ENCODE measurements at places on chromosomes 13 and 19.
A peak's percentile ranks its signal among the peaks of the same experiment; 100 is the strongest.

DNA sequence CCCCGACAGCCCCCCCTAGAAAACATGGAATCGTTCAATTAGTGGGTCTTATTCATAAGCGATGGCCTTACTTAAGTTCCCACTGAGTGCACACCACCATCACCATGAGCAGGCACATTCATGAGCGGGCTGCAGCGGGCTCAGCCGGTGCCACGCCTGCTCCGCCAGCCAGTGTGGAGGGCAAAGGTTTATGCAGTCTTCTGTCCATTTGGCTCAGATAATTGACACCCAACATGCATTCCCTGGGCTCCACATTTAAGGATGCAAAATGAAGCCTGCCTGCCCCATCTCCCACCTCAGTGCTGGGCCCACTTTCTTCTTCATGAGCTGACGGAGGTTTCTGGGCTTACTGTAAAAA lies 12.1 kb downstream of the C19orf12 start:
- DNase-seq, result no peak

GRCh38 chr13:53041968-53042516 lies 13.4 kb downstream of the OLFM4 start:
- no peak for DNase-seq

DNA sequence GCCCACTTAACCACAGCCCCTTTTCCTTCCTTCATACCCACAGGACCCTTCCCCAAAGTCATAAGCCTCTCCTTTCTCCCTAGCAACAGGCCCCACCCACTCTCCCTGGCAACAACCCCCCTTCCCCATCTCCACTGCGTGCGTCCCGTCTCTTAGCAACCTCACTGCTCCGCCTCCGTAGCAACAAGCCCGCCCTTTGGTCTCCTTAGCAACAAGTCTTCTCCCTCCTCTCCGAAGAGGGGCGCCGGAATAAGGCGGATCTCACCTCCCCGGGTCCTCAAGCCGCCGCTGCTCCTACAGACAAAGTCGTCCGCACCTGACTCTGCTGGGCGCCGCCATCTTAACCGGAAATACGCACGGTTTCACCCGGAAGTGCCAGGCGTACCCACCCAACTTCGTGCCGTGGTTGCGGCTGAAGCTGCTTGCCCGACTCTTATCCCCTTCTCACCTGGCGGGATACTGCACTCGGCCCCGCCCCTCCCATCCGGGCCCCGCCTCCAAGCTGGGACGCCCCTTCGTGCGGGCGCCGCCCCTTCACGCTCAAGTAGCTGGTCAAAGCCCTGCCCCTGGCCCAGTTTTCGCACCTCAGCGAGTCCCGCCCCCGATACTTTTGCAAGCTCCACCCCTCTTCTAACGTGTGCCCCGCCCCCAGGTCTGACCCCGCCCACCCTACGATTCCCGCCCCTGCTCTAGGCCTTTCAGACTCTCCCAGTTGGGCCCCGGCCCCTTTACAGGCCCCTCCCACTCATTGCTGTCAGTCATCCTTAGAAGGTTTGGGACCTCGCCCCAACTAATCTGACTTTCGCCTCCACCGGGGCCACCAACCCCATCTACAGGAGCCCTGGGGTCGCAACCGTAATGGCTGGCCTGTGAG lies at the start of gene HSPBP1:
Gene HSPBP1, minus strand, starts transcription at position 341 of the 874 bp plus-strand sequence. CDS start 502 bp downstream, outside the sequence.
- DNase-seq, result peak; percentile 96

DNA sequence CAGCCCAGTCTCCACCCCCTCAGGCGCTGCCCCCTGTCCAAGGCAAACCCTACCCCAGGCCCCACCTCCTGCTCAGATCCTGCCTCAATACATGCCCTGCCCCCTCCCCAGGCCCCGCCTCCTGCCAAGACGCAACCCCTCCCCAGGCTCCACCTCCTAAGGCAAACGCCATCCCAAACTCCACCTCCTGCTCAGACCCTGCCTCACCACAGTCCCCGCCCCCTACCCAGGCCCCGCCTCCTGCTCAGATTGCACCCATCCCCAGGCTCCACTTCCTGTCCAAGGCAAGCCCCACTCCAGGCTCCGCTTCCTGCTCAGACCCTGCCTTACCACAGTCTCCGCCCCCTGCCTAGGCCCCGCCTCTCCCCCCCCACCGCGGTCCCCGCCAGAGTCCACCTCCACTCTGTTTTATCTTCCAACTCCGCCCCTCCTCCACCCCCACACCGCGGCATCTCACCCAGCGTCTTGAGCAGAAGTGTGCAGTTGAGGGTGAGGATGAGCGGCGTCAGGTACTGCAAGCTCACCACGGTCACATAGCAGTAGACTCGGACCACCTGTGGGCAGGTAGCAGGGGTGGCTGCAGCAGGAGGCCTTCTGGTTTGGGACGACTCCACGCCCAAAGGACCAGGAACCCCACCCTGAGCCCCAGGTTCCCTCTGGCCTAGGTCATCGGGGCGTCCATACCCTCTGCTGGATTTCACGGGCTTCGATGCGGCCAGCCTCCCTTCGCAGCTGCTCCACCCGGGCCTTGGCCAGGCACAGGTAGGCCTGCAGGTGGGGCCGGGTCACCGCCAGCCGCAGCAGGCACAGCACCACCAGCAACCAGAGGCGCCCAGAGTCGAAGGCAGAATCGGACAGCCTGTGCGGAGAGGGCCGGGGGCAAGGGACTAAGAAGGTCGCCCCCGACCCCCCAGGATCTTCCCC lies 17.7 kb downstream of the TMEM161A start:
- DNase-seq, result no peak

All from NCI-H510A (cell line).